ENCODE measurements at places on chromosomes 3 and 15.

GRCh38 chr3:34212656-34213055, 414.2 kb downstream of the PDCD6IP start:
- no peak for DNase-seq

DNA sequence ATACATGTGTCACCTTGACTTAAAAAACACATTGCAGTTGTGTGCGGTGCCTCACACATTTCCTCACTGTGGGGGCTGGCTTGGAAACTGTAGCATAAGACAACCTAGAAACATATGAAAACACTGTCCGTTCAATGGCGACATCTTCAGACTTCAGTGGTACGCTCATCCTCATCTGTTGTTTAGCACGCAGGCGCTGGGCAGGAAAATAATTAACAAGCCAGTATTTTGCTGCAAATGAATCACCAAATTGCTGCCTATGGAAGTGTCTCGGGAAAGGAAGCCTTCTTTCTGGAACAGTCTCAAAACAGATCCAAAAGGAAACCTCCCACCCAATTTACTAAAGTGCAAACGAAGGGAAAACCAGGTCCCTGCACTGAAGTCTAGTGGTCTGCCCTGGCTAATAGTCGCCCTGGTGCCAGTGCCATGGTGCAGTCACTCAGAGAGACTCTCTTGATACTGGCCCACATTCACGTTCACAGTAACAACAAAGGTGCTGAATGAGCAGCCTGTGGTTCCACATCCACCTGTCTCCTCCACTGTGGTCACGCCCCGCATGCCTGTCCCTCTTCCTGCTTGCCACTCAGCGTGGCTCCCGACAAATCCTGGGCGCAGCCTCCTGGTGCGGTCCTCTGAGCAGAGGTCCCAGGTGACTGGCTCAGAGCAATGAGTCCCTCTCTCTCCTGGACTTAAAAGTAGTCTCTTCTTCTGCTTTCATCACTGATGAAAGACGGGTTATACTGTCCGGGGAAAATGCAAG, 35.6 kb upstream of the MUC13 start:
- no peak for DNase-seq

DNA sequence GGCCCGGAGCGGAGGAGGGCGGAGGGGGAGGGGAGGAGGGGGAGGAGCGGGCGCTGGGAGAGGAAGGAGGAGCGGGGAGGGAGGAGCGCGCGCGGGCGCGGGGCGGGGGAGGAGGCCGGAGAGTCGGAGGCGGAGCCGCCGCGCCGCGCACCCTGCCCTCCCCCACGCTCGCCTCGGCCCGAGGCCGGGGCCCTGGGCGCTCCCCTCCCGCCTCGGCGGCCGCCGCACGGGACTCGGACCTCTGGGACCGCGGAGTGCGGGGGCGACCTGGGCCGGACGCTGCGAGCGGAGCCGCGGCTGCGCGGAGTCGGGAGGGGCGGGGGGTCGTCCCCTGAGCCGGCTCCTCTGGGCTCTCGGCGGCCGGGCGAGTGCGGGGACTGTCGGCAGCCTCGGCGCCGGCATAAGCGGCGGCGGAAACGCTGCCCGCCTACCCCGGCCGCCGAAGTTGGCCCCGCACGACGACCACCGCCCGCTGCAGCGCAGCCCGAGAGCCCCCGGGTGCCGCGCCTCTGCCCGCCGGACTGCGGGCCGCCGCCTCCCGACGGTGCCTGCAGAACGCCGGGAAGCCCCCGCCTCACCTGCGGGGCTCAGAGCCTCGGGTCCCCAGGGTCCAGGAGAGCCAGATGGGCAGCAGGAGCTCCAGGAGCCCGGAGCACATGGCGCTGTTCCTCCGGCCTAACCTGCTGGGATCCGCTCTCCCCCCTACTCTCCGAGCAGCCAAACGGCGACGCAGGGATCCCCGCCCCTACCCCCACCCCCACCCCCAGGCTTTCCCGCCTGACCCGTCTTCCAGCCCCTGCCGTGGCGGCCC, 406 bp upstream of the GABRB3 start:
- peak; percentile 6 for DNase-seq

DNA sequence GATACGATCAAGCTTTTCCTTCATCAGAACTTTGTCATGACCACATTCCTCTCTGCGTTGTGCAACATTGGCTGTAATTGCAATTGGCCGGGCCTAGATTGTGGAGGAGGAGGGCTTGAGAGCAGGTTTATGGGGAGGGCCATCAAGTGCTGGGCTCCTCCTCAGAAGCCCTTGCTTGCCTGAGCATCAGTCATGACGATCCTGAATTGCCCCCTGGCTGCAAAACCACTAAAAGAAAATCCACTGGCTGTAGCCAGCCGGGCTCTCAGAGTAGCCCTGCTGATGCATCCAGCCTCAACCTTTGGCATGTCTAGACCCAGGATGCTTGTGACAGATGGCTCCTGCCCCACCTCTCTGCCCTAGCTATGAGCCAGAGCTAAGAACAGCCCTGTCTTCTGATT, 13.4 kb upstream of the TRH start:
- DNase-seq: no peak

- DNase-seq: no peak
Measured at GRCh38 chr3:186418671-186419145, 56.7 kb upstream of the DGKG start.

- no peak for DNase-seq
Measured at GRCh38 chr3:123147754-123148535, 53.8 kb upstream of the SEC22A start.

- DNase-seq: no peak
Measured at GRCh38 chr15:96860741-96861140, 530.2 kb downstream of the NR2F2 start.

DNA sequence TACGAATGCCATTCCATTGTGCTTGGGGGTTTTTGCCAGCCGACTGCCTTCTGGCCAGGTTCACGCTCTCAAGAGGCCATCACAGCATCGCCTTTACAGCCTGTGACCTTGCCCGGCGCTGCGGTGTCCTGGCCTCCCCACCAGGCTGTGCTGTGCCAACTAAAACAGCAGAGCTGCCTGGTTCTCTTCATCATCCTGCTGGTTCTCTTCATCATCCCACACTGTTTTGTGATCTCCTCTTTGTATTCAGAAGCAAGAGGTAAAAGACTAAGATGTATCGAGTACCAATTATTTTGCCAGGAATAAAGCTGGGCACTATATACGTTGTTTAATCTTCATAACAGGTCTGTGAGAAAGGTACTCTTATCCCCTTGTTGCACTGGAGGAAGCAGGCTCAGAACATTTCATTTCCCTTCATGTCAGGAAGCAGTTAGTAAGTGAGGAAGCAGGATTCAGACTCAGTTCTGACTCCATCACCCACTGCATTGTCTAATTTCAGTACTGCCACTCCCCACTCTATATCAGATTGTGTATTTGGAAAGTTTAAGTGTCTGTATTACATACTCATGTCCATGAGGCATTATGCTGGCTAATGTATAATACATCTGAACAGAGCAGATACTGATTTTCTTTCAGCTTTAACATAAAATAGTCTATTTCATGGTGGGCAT, 92.7 kb downstream of the LRRC28 start:
- peak; percentile 10 for DNase-seq

- no peak for DNase-seq
Measured at GRCh38 chr3:134134240-134134639, 104.5 kb upstream of the SLCO2A1 start.

GRCh38 chr3:186277268-186277909, 84.6 kb downstream of the DGKG start:
- DNase-seq: no peak

GRCh38 chr3:99966662-99967416, 147.5 kb downstream of the FILIP1L start:
- DNase-seq: no peak

GRCh38 chr3:172520301-172520831, 2.9 kb downstream of the TNFSF10 start:
- DNase-seq: no peak

DNA sequence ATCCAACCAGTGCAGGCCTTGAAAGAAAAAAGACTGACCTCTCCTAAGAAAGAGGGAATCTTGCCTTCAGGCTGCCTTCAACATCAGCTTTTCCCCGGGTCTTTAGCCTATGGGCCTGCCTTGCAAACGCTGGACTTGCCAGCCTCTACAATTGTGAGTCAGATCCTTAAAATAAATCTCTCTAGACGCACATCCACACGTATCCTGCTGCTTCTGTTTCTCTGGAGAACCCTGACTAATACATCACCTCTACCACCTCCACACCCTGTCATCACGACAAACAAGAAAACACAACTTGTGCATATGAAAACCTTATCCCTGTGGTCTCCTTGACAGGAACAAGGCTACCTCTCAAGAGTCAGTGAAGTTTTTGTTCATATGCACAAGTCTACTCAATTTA, 11.8 kb downstream of the CYFIP1 start:
- no peak for DNase-seq

Measured in stimulated activated CD4-positive, alpha-beta T cell treated with anti-CD3 and anti-CD28 coated beads, TNF-alpha, amount 100 ng/mL, for 24 hours (primary cell).